LHCN-M2 (cell line): ENCODE measurements at places on chromosomes 7 and 10. TPM values are rescaled to one million over a fixed set of nuclear protein-coding genes. Genes with fewer than 3 reads are reported as not detected.
A peak's percentile ranks its signal among the peaks of the same experiment; 100 is the strongest.

DNA sequence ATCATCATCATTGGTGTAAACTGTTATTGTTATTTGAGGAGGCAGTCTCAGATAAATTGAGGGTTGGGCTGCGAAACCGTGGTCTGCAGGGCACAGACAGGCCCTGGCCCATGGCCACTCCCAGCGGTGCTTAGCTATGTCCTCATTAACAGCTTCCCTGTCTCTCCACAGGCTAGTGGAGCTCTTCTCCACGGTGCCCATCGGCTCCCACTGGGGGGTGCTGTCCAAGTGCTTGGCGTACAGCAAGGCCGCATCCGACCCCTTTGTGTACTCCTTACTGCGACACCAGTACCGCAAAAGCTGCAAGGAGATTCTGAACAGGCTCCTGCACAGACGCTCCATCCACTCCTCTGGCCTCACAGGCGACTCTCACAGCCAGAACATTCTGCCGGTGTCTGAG is 21.6 kb downstream of the GPR26 start:
- DNase-seq: no peak

GRCh38 chr10:21173802-21174714 is 276.9 kb upstream of the NEBL start:
- DNase-seq: no peak

DNA sequence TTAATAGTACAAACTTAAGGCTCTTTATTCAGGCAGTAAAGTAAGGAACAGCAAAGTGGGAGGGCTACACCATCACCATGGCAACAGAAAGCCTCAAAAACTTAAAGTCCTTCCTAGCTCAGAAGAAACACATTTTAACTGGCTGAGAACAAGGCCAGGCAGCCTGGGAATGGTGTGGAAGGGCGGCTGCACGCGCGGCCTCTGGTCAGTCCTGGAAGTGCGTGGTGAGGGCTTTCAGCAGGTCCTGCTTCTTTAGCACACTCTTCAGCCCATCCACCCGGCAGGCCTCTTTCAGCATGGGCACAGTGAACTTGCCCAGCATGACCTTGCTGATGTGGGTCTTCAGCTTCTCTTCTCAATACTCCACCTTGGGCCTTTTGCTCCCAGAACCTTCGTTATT is 133.0 kb downstream of the CYP26A1 start:
- DNase-seq: no peak

DNA sequence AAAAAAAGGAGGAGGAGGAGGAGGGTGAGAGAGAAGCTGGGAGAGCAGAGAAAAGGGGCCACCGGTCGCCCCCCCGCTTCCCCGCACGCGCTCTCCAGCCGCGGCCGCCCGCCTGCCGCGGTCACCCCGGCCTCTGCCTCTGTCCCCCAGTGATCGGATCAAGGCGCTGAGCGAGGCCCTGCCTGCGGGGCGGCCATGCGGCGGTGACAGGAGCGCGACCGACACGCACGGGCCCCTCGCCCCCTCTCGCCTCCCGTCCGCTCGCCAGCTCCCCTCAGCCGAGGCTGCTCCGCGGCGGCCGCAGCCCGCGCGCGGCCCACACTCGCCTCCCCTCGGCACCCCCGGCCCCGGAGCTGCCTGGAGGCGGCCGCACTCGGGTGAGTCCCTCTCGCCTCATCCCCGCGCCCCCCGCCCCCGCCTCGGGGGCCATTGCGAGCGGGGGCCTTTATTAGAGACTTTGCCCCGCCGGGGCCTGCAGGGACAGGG is at the start of gene GTF2I:
Gene GTF2I, plus strand, starts transcription at position 27 of the 486 bp plus-strand sequence. CDS start 31,411 bp downstream, outside the sequence.
- DNase-seq: no peak

DNA sequence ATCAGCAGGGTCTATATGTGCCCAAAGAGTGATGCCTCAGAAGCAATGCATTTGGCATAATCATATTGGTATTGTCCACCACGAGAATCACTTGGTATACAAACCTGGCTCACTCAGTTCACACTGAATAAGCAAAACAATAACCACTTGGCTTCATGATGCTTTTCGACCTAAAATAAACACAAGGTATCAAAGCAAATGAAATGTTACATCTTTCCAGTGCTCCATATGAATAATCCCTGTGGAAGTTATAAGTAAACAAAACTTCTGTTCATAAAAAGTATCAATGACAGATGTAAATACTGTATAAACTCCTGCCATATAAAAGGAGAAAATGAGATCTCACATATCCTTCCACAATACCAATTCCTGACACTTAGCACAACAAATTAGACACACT is 29.8 kb upstream of the EBLN1 start:
- no peak for DNase-seq

DNA sequence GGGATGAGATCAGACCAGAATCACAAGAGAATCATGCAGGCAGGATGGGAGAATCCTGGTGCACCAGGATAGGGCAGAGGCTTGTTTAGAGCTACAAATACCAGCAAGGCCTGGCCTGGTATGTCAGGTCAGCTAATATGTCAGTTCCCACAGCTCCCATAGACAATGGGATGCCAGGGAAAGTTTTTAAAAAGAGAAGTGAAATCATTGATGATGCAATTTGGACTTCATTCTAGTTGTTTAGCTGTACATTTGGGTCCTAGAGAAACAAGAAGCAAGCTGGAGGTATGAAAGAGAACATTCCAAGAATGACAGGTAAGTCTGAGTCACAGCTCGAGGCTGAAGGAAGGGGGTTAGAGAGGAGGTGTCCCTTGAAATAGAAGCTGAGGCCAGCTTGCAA is 45.2 kb downstream of the GPR141 start:
- DNase-seq: no peak

- DNase-seq: no peak
Observed at GRCh38 chr7:18086165-18087025, 58.7 kb upstream of the PRPS1L1 start.

- no peak for DNase-seq
Observed at GRCh38 chr7:2358968-2359527, 4.4 kb downstream of the EIF3B start.

- no peak for DNase-seq
Observed at GRCh38 chr10:73639286-73639685, 2.0 kb downstream of the MYOZ1 start.

DNA sequence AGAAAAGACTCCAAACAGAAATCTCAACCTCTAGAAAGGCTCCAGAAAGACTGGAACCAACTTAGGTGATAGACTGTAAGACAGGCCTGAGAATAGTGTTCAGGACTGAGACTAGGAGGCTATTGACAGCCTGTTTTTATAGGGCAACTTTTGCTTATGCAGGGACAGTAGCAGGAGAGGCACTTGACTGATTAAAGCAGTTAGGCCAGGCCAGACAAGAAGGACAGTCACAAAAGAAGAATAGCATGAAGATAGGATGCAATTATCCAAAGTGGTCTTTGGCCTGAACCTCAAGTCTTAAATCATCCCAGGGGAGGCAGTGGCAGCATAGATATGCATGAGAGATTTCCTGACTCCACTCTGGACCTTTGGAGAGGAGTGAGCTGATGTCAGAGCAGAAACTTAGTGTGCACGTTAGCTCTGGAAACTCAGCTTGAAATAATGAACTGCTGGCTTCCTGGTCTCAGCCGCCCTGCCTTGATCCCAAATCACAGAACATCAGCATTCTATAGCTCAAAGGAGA is 290.6 kb downstream of the SORCS3 start:
- no peak for DNase-seq

DNA sequence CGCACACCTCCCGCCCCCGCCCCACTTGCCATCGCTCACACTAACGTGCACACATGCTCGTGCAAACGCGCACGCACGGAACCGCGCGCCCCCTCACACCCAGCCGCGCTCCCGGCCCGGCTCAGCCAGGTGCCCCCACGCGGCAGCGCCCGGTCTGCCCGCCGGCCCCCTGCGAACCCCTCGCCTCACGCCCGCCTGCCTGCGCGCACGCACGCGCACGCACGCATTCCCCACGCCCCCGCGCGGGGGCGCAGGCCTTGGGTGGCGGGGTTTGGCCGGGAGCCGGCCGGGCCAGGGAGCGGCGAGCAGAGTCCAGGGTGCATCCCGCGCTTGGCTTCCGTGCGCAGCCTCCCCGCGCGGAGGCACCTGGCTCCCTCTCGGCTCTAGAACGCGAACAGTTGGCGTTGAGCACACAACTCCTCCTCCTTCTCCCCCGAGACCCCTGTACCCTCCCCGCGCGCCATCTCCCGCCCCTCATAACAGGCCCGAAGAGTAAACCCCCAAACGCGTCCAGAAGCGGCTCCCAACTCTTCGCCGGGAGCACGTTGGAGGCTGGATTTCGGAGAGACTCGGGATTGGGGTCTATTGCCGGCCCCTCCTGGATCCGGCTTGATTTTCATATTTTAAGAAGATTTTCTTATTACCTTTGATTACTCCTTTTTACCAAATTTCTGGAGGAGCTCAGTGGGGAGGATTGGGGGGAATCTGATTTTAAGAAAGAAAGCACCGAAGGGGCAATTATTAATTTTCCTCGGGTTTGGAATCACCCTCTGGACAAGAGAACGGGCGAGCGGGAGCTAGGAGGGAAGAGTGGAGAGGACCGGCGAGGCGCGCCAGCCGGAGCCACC is 527 bp upstream of the SORCS3 start:
- DNase-seq: no peak

DNA sequence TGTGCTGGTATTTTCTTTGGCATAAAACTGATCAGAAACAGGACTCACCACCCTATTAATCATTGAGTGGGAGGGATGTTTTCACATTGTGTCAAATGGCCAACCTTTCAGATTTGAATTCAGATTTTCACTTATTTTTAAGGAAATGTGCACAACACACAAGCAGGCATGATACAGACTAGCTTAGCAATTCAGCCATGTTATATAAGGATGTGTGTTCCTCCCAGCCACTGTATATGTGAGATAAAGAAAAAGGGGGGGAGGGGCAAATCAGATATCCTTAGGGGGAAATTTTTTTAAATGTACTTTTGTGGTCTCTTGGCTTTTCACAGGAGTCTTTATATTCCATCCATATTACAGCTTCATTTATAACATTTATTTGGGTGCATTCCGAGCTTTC is 3.1 kb downstream of the GAD2 start:
- no peak for DNase-seq

- DNase-seq: no peak
Observed at GRCh38 chr10:43160921-43161255, 22.6 kb downstream of the CSGALNACT2 start.

DNA sequence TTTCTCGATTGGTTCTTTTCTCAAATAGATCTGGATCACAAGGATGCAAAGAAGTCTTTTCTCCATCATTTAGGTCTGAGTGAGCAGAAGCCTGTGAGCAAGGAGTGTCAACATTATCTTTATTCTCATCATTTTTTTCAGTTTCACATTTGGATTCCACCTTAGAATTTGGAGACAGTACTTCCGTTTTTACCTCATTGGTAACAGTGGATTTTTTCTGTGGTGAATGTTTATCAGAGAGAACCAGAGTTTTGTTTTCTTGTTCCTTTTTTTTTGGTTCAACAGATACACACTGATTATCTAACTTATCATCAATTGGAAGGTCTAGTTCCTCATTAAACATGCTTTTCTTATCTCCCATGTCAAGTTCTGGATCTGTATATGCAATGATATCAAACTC is 151.3 kb downstream of the GALNT11 start:
- DNase-seq: no peak

GRCh38 chr7:92306153-92306552 is 60.4 kb downstream of the ANKIB1 start:
- peak; percentile 6 for DNase-seq

GRB10 gene
- 17.5 and 24.0 TPM in 2 replicates for total RNA-seq

SLC16A9 gene
- 0.80 and 0.90 TPM in 2 replicates for total RNA-seq

ZNF425 gene
- total RNA-seq: 4.4 and 6.3 TPM in 2 replicates

PAOX gene
- 3.3 and 3.5 TPM in 2 replicates for total RNA-seq
